ENCODE measurements at places on chromosomes 1 and 21. TPM values are rescaled to one million over a fixed set of nuclear protein-coding genes. Genes with fewer than 3 reads are reported as not detected.

GRCh38 chr1:193313354-193314140 is 127.1 kb upstream of the B3GALT2 start:
- no peaks in the 10 kb centered on the region for H3K36me3 ChIP-seq
- H3K27ac ChIP-seq, result no peak overlapping the region
- DNase-seq, result no peak
- no peak overlapping the region for H3K4me3 ChIP-seq

DNA sequence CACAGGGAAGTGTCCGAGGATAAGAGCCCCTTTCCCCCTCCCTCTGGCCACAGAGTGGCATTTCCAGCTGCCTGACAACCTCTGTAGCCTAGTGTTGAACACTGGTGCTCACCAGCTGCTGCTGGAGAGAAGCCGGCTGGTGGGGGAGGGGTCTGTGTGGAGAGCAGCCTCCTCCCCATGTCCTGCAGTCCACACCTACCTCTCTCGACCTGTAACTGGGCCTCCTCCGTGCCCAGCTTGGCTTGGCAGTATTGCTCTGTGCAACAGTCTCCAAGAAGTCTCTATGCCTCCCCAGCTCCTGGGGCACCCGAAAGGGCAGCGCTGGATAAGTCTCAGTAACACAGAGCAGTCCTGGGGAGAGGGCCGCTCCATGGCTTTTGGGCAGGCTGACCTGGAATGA is 17.0 kb downstream of the PAPPA2 start:
- H3K4me3 ChIP-seq, result no peak overlapping the region
- DNase-seq, result no peak
- no peaks in the 10 kb centered on the region for H3K27me3 ChIP-seq
- no peak overlapping the region for H3K27ac ChIP-seq
- no peaks in the 10 kb centered on the region for H3K4me1 ChIP-seq

GRCh38 chr1:41673806-41674205 is 189.3 kb upstream of the EDN2 start:
- H3K27ac ChIP-seq, result peak overlapping the region; percentile 88
- H3K4me1 ChIP-seq, result peaks cover 74% of the 10 kb centered on the region
- no peaks in the 10 kb centered on the region for H3K27me3 ChIP-seq
- DNase-seq, result peak; percentile 75
- peak overlapping the region; percentile 46 for H3K4me3 ChIP-seq

GRCh38 chr1:88825721-88826120 is 65.6 kb downstream of the GTF2B start:
- no peaks in the 10 kb centered on the region for H3K27me3 ChIP-seq
- no peak overlapping the region for H3K27ac ChIP-seq
- H3K4me3 ChIP-seq, result no peak overlapping the region
- no peak for DNase-seq

DNA sequence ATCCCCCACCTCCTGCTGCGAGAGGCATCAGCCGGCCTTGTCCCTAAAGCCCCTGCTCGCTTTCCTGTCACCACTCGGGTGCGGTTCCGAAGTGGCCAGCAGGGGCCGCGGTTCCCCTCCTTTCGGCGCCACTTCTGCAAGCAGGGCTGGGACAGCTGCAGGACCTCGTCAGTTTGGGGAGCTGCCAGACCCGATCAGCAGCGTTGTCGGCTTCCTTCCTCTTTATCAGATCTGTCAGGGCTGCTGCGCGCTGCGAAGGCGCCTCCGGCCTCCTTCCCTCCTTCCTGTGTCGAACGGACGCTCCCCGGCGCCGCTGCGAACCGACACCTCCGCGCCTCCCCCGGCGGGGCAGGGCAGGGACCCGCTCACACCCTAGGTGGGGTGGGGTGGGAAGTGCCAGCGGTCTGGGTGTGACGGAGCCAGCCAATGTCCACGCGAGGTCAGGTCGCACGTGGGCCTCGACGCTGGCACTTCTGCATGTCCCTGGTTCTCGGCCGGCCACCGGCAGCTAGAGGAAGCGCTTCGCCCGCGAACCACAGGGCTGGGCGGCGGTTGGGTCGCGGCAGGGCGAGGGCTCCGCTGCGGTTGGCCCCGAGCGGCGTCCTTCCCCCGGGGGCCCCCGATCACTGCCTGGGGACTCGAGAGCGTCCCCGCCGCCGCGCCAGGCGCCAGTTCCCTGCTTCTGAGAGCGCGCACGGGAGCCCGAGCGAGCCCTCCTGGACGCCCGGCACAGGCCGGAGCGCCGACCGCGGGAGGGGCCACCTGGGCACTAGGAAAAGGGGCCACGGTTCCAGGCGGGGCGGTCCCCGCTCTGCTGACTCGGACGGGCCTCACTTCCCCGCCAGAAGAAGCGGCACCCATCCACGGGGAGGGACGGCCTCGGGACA is 81.8 kb downstream of the RUNX3 start:
- peaks cover 3% of the 10 kb centered on the region for H3K27me3 ChIP-seq
- peaks cover 7% of the 10 kb centered on the region for H3K4me1 ChIP-seq
- H3K36me3 ChIP-seq, result no peaks in the 10 kb centered on the region
- H3K4me3 ChIP-seq, result peak overlapping the region; percentile 70

DNA sequence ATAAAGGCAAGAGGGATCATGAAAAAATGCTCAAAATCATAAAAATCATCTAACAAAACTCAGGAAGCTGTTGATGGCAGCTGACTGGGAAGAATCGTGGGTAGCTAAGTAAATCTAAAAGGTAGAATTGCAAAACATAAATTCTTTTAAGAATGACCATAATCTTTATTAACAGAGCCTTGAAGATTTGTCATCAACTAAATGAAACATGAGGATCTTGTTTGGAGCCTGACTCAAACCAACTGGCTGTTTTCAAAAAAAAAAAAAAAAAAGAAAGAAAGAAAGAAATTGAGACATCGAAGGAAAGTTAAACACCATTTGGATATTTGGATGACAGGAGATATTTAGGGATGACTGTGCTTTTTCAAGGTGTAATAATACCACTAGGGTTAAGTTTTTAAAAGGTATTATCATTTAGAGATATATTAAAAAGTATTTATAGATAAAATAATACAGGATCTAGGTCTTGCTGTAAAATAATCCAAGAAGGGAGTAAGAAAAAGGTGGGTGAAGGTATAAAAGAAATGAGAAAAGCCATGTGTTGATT is 48.6 kb downstream of the CD34 start:
- H3K27ac ChIP-seq, result peak overlapping the region; percentile 79
- H3K36me3 ChIP-seq, result peaks cover 36% of the 10 kb centered on the region
- H3K4me1 ChIP-seq, result peaks cover 61% of the 10 kb centered on the region
- no peak for DNase-seq
- peak overlapping the region; percentile 45 for H3K4me3 ChIP-seq

- no peak for DNase-seq
- no peak overlapping the region for H3K4me3 ChIP-seq
- H3K4me1 ChIP-seq, result no peaks in the 10 kb centered on the region
- H3K27me3 ChIP-seq, result no peaks in the 10 kb centered on the region
- H3K36me3 ChIP-seq, result peaks cover 23% of the 10 kb centered on the region
- H3K27ac ChIP-seq, result no peak overlapping the region
These were observed 128.6 kb downstream of the FAF1 start for GRCh38 chr1:50831300-50832061.

- no peaks in the 10 kb centered on the region for H3K27me3 ChIP-seq
- H3K4me3 ChIP-seq, result no peak overlapping the region
- H3K36me3 ChIP-seq, result no peaks in the 10 kb centered on the region
- peak; percentile 31 for DNase-seq
These were observed 14.4 kb downstream of the S100A16 start for GRCh38 chr1:153598309-153599172.

DNA sequence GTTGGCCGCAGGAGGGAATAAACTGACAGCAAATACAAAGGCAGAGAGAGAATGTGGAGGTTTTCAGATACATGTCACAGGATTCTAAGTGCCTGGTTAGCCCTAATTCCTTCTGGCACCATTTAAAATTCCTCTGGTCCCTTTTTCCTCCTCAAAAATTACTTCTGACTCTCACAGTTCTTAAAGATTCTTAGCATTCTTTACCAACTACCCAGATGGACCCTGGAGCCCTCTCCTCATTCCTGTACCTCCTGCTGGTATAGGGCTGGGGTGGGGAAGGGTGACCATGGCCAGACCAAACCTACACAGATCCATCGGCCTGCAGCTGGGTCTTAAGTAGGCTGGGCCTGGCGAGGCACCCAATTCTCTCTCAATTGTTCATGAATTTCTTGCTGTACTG is 7.2 kb downstream of the MKNK1 start:
- no peaks in the 10 kb centered on the region for H3K27me3 ChIP-seq
- no peak overlapping the region for H3K27ac ChIP-seq
- H3K4me1 ChIP-seq, result peaks cover 42% of the 10 kb centered on the region
- H3K36me3 ChIP-seq, result peaks cover 10% of the 10 kb centered on the region

GRCh38 chr1:3192361-3192760 is 123.4 kb downstream of the PRDM16 start:
- no peaks in the 10 kb centered on the region for H3K4me1 ChIP-seq
- peaks cover 9% of the 10 kb centered on the region for H3K27me3 ChIP-seq
- no peak overlapping the region for H3K4me3 ChIP-seq
- H3K27ac ChIP-seq, result no peak overlapping the region
- DNase-seq, result no peak
- H3K36me3 ChIP-seq, result no peaks in the 10 kb centered on the region

- peak overlapping the region; percentile 49 for H3K4me3 ChIP-seq
- no peaks in the 10 kb centered on the region for H3K36me3 ChIP-seq
- H3K27me3 ChIP-seq, result peaks cover 5% of the 10 kb centered on the region
- peaks cover 44% of the 10 kb centered on the region for H3K4me1 ChIP-seq
- DNase-seq, result peak; percentile 85
These were observed 71.5 kb downstream of the HHAT start for GRCh38 chr1:210400043-210400840.

GRCh38 chr1:169236143-169236542 is 129.7 kb downstream of the ATP1B1 start:
- peaks cover 2% of the 10 kb centered on the region for H3K4me1 ChIP-seq
- no peak for DNase-seq
- H3K36me3 ChIP-seq, result peaks cover 8% of the 10 kb centered on the region
- no peaks in the 10 kb centered on the region for H3K27me3 ChIP-seq

DNA sequence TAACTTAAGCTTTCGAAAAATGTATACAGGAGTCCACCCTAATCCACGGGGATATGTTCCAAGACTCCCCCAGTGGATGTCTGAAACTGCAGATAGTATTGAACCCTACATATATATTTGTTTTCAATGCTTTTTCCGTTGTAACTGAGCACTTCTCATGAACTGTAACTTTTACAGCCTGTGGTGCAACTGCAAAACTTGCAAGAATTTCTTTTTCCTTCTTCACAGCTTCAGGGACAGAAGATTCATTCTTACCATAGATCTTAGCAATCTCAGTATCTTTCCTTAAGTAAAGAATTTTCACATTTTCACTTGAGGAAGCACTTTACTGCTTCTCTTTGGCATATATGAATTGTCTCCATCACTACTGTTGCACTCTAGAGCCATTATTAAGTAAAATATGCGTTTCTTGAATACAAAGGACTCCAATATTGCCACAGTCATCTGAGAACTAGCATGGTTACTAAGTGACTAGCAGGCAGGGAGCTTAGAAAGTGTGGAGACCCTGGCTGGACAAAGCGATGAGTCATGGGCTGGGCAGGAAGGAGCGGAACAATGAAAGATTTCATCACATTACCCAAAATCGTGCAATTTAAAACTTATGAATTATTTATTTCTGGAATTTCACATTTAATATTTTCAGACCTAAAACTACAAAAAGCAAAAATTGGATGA is 14.1 kb downstream of the DPYD start:
- no peak overlapping the region for H3K27ac ChIP-seq
- DNase-seq, result no peak
- H3K36me3 ChIP-seq, result no peaks in the 10 kb centered on the region
- H3K4me1 ChIP-seq, result peaks cover 35% of the 10 kb centered on the region
- no peak overlapping the region for H3K4me3 ChIP-seq

DNA sequence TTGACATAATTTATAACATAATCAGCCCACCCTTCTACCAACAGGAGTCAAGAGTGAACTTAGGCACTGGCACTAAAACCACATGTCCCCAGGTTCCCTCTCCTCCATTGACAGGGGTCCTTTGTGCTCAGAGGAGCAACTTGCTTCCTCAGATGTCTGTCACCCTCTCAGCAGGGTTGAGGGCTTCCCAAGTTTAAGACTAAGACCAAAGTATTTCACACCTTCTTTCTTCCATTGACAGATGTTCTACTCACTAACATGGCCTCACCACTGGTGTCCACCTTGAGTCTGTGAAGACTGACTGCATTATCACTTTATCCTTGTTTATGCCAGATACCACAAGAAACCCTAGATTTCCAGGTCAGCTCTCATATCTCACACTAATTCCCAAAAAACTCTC is 56.5 kb downstream of the CCDC18 start:
- no peak for DNase-seq
- no peaks in the 10 kb centered on the region for H3K4me1 ChIP-seq

GRCh38 chr1:167675440-167675839 is 45.4 kb downstream of the RCSD1 start:
- H3K27me3 ChIP-seq, result no peaks in the 10 kb centered on the region
- no peak overlapping the region for H3K4me3 ChIP-seq
- H3K4me1 ChIP-seq, result peaks cover 41% of the 10 kb centered on the region
- H3K36me3 ChIP-seq, result peaks cover 15% of the 10 kb centered on the region

DNA sequence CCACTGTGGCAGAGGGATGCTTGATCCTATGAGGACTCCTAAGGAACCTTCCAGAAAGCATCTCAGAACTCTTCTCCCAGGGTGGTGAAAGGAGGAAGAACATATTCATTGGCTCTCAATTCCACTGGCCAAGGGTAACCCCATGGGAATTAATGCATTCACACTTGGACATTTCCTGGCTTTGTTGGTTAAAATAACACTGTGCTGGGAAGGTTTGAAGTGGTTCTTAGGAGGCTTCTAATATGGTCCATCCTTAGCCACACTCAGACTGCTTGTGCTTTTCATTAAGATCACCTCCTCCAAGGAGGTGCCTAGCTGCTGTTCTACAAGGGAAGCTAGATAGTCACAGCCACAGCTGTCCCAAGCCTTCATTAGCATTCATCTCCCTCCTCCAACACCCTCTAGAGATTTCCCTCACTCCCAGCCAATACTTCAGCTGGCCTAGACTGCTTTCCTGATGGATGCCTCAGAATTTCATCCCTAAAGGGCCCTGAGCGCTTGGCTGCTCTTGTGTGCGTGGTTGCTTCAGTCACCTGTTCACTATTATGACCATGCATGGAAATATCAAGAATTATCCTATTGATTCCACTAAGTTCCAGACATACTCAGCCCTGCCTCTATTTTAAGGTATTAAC is 544.4 kb downstream of the PLPP3 start:
- no peak for DNase-seq
- H3K27ac ChIP-seq, result no peak overlapping the region
- no peaks in the 10 kb centered on the region for H3K27me3 ChIP-seq
- H3K4me1 ChIP-seq, result no peaks in the 10 kb centered on the region
- no peaks in the 10 kb centered on the region for H3K36me3 ChIP-seq

Gene AK2
- total RNA-seq, result 311 TPM

Gene CD5L
- total RNA-seq, result not detected

Gene LRRC71
- not detected for total RNA-seq

Gene TCEA3
- 15.3 TPM for total RNA-seq

Gene BRDT
- not detected for total RNA-seq

Gene OVAAL
- not detected for total RNA-seq

Gene GPR52
- not detected for total RNA-seq

Gene NID1
- not detected for total RNA-seq

Gene WDTC1
- 22.6 TPM for total RNA-seq

Gene ADGRB2
- total RNA-seq, result 0.30 TPM

Gene DIP2A
- total RNA-seq, result 31.4 TPM

Gene BSND
- total RNA-seq, result not detected

Gene SLC19A2
- 3.6 TPM for total RNA-seq

Gene PYGO2
- total RNA-seq, result 36.3 TPM

Gene MCOLN3
- total RNA-seq, result 0.30 TPM

Data from activated naive CD4-positive, alpha-beta T cell treated with anti-CD3 and anti-CD28 coated beads for 36 hours (primary cell).